ENCODE measurements at places on chromosomes 7 and 10.

DNA sequence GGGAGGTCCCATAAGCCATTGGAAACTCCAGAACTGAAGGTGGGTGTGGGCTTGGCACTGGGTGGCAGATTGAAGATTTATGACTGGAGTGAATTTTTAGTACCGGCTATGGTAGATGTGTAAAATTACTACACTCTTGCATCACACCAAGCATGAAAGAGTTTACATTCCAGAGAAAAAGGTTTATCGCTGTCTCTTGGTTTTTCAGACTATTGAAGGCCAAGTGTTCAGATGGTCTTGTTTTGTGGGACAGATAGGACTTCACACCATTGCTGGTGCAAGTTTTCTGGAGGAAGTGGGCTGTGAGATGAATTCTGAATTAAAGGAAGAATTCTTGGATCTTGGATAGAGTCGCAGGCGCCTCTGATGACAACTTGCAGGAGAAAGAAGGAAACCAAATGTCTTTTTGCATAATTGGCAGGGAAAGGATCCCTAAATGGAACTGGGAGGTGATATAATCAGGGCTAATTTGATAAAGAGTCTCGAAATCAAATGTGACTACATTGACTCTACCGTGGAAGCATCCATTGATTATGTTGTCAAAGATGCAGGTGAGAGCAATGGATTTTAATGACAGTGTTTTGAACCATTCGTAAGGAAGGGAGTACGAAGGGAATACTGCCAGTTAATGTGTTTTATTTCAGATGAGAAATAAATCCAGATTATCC lies 14.2 kb upstream of the NMT2 start:
- DNase-seq, result no peak

DNA sequence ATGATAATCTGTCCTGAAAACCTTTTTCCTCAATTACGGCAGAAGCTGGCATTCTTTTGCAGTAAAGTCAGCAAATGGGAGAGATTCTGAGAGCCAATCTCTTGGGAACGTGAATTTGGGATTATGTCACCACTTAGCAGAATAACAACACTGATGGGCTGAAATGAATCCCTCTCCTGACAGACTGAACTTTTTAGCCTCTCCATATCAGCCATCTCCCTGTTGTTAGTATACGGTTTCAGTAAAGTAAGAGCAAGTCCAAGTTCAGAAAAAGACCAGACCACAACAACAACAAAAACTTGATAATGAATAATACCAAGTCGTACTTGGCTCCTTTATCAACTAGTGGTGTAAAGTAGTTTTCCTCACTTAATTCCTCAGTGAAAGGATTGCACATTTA lies 1048.8 kb downstream of the GATA3 start:
- no peak for DNase-seq

DNA sequence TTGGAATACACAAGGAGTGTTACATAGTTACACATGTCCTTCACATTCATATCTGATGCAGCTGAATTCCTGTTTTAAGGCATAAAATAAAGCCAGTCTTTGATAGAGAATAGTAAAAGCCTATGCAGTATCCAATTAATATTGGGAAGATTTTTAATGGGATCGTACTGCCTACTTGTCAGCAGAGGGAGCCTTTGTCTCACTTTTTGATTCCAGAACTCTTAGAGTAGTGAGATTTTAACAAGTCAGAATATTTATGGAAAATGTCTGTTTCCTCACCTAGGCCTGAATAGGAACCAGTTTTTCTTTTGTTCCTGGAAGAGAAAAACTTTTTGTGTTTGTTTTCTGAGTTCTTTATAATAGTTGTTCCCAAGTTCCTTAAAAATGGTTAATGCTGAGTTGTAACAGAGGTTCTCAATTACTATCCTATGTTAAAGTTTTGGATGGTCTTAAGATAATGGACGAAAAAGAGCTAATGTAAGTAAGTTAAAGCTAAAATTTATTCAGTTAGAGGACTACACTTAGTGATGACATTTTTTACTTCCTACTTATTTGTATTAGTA lies 114.0 kb downstream of the BBS9 start:
- DNase-seq, result no peak

DNA sequence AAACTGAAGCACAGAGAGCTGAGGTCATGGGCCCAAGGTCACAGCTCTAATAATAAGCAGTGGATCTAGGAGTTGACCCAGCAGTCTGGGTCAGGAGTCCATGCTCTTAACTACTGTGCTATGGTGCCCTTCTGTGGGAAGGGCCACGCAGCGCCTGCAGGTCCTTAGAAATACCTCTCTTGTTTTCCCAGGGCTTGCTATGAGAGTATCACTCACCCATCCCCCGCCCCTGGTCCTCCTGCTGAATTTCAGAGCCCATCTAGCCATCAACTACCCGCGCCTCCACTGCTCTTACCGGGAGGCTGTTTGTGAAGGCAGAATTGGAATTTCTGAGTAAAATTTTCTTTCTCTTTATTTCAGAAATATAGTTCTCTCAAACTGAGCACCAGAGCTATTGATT lies 27.3 kb upstream of the CRHR2 start:
- DNase-seq, result no peak

- DNase-seq, result no peak
Measured at GRCh38 chr7:45325378-45325777, 167.8 kb downstream of the RAMP3 start.

DNA sequence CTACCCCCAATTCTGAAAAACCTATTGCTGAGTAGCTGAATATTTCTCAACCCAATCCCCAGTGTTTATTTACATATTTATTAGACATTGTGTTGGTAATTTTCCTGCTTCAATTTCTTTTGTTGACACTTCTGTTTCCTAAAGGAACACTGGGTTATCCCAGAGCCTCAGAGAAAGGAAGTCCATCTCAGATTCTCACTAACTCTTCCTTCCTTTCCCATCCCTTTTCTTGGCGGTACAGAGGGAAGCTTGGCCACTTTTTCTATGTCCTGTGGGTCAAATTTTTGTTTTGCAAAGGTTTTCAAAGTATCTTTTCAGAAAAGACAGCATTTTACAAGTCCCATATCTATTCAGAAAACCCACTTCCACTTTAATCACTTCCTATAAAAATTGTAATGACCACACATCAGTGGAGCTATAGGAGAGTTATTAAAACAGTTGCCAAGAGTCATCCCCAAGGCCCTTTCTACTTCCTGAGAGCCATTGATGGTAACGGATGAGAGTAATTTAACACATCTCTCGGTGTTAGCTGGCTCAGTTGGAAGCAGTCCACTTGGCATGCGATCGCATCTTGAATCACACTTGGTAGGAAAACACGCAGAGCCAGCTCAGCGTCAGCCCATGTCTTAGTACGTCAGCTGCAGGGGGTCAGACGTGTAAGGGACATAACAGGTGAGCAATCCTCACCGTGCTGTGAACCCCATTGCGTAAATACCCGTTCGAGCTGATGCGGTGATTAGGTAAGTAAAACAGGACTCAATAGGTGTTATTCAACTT lies 231.1 kb upstream of the ADARB2 start:
- DNase-seq, result no peak

GRCh38 chr7:44802418-44803025 lies 6.0 kb downstream of the PPIA start:
- no peak for DNase-seq

GRCh38 chr7:108234281-108234680 lies 104.1 kb upstream of the LAMB4 start:
- no peak for DNase-seq

DNA sequence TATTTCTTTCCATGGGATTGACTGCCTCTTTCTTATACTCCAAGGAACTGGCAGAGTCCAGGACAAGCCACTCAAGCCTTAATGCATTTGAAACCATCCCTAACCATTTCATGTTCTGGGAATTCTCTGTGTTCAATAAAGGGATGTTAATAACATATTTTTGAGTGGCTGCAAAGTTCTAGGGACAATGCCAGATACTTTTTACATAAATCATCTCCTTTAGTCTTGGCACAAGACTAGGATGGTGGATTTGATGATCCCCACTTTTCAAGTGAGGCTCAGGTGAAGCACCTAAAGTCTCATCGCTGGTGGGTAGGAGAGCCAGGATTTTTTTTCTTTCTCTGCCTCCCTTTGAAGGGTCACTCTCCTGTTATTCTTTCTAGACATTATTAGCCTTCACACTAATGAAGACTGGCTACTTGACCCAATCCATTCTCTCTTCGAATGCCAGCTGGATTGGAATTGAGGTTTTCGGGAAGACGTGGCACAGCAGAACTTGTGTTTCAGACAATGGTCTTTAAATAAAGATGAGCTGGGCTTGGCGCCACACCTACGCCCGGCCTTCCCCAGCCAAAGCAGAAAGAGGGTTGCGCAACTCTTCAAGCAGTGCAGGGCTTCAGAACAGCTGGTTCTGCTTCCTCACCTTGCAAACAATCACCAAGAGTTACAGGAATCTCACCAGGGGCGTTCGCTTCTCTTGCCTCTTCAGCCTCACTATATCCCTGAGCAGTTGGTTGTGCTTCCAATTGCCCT lies 73.8 kb upstream of the BMPER start:
- no peak for DNase-seq

GRCh38 chr10:55627501-55628051 lies 733.5 kb downstream of the ZWINT start:
- DNase-seq, result no peak

GRCh38 chr10:70254778-70255328 lies 21.6 kb upstream of the PPA1 start:
- DNase-seq, result no peak

DNA sequence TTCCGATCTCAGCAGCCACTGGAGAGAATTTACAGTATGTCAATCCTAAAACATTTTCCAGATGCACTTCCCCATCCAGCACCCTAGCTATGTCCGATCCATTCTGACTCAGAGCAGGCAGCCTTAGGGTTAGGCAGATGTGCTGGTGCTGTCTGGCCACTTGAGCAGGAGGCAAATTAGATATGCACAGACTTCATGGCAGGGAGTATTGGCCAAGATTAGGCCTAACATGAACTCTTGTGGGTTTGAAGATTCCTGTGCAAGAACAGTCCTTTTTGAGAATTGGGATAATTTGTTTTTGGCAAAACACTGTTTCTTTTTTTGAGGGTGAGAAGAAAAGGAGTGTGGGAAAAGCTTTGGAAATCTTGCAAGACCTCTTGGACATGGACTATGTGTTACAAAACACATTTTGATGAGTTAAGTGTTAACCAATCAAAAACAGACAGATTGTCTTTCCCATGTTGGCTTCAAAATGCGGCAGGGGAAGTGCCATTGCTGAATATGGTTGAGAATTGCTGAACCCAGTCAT lies 218.6 kb upstream of the INHBA start:
- DNase-seq, result no peak

GRCh38 chr7:99325001-99325493 lies 651 bp upstream of the ARPC1A start:
- peak; percentile 5 for DNase-seq
